ENCODE measurements at places on chromosomes 5 and 9.
A peak's percentile ranks its signal among the peaks of the same experiment; 100 is the strongest.

DNA sequence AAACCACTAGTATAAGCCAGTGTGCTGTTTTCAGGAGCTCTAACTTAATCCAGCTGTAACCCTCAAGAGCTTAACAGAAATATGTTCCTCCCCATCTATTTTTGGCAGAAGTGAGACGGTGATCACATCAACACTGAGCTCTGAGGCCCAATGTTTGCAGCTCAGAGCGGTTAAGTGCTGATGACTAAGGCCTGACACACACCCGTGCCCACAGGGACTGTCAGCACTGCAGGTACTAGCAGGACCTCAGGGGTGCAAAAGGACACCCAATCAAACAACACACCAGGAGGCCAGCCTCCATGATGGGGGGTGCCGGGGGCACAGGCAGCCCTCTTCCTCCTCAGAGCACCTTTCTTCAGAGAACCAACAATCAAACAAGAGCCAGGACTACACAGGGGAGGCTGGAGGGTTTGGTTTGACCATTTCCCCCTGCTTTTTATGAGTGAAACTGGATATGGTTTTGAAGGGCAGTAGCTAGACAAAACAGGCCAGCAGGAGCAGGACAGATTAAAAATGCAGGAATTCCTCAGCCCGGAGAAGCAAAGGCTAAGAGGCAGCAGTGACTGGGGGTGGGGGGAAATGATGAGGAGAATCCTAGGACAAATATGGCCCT, 61.3 kb downstream of the RAPGEF1 start:
- peak; percentile 34 for DNase-seq

- peak; percentile 38 for DNase-seq
Observed at GRCh38 chr9:73007966-73008672, 55.3 kb upstream of the ALDH1A1 start.

DNA sequence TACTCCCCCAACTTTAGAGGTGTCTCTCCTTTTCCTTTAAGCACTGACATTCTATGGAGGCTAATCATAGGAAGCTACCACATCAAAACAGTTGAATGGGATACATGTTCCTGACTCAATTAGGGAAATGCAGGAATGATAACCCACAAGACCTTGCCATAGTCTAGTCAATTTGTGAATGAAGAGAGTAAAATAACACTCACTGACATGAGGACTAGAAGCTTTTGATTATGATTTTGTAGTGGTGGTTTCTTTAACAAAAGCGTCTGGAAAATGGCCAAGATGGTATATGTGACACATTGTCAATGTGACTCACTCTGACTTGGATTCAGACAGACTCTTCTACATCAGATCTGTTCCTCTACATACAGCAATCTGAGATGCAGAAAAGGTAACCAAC, 13.7 kb upstream of the PRELID2 start:
- DNase-seq: no peak

GRCh38 chr5:68352166-68352565, 136.6 kb downstream of the PIK3R1 start:
- DNase-seq: no peak

DNA sequence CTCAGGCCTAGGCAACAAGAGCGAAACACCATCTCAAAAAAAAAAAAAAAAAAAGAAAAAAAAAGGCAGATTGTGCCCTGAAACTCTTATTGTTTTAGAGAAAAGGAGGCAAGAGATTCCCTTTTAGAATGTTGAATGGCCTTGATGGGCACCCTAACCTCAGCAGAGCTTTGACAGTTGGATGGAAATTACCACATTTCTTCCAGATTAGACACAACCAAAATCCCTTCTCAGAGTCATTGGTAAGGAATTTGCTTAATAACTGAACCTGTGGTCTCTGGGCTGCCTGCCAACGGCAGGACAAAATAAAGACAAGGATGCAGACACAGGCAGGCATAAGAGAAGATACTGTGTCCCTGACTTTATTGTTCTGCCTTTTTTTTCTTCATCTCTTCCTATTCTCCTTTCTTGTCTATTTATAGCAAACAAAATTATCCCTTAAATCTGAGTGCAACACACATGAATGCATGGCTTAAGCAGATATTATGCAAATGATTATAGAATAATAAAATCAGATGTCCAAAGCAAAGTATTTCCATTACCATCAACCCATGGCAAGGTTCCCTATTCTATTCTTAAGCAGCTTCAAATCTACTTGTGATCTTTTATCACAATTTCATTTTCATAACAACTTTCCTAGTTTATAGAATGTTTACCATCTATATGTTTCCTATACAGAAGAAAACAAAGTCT, 37.3 kb upstream of the TRIO start:
- no peak for DNase-seq
